ENCODE measurements at places on chromosomes 16 and 17.

GRCh38 chr17:45332989-45333701, 16.3 kb upstream of the MAP3K14 start:
- DNase-seq, result no peak

DNA sequence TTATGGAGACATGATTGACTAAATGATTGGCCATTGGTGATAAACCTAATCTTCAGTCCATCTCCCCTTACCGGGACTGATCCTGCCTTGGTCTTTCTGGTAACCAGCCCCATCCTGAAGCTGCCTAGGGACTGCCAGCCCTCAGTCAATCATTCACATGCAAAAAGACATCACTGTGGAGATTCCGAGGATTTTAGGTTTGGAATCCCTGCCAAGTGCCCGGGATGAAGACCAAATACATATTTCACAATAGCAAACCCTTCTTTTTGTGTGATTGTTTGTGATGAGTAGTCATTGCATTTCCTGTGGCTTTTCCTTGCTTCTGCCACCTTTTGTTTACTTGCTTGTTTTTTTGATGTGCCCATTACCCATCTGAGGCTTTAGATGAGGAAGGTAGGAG, 44.0 kb downstream of the EPN2 start:
- DNase-seq, result no peak

DNA sequence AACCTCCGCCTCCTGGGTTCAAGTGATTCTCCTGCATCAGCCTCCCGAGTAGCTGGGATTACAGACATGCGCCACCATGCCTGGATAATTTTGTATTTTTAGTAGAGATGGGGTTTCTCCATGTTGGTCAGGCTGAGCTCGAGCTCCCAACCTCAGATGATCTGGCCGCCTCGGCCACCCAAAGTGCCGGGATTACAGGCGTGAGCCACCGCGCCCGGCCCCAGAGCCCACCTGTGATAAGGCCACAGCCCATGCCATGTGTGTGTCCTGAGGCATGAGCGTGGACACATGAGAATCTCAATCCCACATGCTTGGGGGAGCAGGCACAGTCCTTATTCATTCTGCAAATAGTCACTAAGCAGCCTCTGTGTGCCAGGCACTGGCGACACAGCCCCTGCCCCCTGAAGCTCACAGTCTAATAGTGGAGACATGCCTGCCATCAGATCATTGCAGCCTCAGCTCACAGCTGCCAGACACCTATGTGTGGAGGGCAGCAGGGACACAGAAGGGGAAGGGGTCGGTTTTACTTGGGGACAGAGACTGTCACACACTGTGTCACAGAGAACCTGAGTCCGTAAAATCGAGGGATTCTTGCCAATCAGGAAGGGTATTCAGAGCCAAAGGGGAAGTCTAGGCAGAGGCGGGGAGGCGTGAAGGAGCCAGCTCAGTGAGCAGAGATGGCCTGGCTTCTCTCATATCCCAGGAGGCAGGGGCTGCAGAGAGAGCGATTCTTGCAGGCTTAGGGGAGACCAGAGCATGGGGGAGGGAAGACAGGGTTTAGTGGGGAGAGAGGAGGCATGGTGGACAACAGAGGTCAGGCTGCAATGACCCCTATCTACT, 9.4 kb upstream of the ABCC3 start:
- no peak for DNase-seq

DNA sequence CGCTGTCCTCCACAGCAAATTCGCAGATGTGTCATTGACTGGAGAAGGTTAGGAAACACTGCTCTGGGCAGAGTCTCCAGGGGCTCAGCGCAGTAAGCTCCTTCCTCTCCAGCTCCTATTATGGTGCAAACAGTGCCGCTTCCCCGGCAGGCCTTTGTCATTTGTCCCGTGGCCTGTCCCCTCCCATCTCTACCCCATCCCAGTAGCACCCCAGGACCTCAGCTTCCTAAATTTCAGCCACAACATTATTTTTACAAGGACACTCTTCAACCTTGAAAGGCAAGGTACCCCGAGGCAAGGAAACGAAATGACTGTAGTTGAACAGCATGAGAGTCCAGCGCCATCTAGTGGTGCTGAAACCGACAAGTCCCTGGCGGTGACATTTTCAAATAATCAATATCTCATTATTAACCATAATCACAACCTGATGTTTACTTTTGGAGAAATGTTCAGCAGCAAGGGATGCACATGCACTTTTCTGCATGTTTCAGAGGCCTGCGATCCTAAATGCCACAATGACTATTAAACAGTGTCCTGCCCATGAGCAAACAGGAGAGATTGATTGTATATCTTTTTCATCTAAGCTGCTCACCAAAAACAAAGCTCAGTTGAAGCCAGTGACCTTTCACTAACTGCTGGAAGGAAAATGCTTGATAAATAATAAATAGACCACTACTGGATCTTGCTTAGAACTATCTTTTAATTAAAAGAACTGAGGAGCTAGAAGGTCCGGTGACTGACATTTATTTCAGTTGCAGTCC, 16.5 kb downstream of the MRPS23 start:
- DNase-seq, result peak; percentile 60

- DNase-seq, result no peak
Observed at GRCh38 chr17:68019336-68019674, 16.2 kb upstream of the KPNA2 start.

DNA sequence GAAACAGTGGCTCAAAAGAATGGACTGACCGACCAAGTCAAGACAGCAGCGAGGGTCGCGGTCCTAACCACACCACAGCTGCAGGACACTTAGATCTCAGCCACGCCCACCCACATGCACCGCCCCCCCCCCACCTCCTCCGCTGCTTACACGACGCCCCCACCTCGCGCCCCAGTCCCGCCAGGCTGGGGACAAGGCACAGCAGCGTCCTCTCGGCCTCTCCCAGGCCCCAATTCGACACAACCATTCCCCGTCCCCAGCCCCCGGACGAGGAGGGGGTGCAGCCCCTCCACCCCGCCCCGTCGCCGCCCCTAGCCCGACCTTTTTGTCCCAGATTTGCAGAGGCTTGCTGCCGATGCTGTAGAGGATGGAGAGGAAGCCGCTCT, 477 bp downstream of the CFAP20 start:
- no peak for DNase-seq

GRCh38 chr16:75621170-75621477, 2.0 kb downstream of the ADAT1 start:
- DNase-seq, result no peak

DNA sequence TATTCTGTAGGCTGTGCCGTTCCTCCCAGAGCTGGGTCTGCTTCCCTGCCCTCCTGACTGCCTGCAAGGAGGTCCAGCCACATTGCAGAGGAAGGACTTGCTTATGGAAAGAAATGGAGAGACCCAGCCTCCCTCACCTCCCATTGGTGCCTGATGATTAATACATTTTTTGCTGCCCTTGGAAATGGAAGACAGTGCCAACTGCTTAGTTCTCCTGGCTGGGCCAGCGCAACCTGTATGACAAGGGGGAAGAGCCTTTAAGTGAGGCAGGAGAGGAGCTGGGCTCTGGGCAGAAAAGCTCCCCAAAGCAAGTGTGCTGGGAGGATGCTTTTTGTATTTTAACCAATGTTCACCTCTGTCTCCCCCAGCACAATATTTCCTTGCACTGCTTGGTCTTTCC, 238.5 kb downstream of the SOX9 start:
- no peak for DNase-seq

DNA sequence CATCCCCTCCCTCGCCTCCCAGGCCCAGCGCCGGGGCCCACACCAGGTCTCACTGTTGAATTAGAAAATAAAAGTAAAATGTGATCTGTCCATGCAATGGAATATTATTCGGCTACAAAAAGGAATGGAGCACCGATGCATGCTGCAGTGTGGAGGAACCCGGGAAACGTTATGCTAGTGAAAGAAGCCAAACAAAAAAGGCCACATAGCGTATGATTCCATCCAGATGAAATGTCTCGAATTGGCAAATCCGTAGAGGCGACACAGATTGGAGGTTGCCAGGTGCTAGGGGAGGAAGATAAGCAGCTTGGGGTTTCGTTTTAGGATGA, 972 bp upstream of the ADCY9 start:
- no peak for DNase-seq

GRCh38 chr16:50836121-50836621, 94.3 kb downstream of the CYLD start:
- DNase-seq, result no peak

- no peak for DNase-seq
Observed at GRCh38 chr16:9463461-9463860, 372.0 kb downstream of the HAPSTR1 start.

DNA sequence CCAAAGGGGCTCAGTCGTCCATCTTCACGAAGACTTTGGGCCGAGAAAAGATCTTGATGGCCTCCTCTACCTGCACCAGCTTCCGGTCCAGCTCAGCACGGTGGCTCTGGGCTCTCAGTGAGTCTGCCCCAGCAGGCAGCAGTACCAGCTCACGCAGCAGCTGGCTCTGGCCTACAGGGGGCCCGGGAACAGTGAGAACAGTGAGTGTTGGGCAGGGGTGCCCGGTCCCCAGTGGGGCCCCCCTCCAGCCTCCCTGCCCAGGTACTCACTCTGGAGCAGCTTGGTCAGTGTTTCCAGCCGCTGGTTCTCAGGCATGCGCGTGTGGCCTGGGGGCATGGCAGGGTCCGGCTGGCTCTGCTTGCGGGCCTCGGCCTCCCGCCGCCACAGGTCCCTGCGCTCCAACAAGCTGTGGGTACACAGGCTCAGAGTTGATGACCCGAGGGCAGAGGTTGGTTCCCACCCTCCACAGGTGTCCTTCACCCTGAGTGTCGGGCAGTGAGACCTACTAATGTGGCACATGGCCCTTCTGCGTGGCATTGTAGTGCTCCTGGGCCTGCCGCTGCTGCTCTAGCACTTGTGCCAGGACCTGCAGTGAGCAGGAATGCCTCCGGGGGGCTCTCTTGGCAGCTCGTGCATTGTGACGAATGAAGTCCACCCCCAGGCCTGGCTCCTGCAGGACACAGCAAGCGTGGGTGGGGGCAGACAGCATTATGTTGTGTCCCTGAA, 2.6 kb downstream of the PARD6A start:
- no peak for DNase-seq

- no peak for DNase-seq
Observed at GRCh38 chr16:57358527-57359095, at the start of gene CCL22. TSS of gene CCL22 (plus strand) at chr16:57358783. CDS start at chr16:57358817, 34 bp downstream.

DNA sequence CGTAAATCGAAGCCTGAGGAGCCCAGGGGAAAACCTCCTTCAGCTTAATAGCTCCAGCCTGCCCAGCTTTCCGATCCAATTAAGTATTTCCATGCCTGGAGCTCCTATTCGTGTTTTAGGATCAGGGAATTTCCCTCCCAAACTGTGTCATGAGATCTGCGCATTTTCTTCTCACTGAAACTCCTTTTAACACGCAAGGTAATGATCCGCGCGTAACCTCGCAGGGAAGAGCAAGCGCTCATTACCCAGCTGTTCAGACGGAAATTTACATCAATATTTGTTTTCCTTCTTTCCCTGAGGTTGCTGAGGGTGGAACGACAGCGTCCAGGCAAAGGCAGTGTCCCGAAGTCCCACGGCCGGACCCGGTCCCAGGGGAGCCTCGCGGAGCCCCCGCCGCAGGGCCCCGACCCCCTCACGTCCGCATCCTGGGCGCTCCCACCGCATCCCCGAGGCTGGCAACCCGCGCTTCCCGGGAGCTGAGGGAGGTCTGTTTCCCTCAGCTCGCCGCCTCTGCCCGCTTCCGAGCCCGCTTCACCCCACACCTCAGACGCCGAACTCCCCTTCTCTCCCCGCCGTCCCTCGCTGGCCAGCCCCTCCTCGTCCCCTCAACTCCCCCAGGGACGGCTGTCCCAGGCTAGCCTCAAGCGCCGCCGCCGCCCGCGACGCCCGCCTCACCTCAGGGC, 415 bp downstream of the ABCA5 start:
- DNase-seq, result no peak

DNA sequence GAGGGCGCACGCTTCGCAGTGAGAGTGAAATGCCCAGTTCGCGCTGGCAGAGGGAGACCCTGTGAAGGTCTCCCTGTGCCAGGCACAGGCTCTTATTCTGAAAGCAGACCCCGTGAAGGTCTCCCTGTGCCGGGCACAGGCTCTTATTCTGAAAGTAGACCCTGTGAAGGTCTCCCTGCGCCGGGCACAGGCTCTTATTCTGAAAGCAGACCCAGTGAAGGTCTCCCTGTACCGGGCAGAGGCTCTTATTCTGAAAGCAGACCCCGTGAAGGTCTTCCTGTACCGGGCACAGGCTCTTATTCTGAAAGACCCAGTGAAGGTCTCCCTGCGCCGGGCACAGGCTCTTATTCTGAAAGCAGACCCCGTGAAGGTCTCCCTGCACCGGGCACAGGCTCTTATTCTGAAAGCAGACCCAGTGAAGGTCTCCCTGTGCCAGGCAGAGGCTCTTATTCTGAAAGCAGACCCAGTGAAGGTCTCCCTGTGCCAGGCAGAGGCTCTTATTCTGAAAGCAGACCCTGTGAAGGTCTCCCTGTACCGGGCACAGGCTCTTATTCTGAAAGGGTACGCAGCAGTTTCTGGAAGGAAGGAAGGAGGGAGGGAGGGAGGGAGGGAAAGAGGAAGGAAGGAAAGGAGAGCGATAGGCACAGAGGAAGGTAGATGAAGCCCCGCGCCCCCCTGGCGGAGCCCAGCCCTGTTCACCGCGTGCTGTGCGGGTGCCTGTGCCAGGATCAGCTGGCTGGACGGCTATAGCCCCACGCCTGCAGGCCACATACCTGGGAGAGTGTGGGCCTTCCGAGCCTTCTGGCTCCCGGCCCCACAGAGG, 55.3 kb downstream of the WDR45B start:
- peak; percentile 26 for DNase-seq

DNA sequence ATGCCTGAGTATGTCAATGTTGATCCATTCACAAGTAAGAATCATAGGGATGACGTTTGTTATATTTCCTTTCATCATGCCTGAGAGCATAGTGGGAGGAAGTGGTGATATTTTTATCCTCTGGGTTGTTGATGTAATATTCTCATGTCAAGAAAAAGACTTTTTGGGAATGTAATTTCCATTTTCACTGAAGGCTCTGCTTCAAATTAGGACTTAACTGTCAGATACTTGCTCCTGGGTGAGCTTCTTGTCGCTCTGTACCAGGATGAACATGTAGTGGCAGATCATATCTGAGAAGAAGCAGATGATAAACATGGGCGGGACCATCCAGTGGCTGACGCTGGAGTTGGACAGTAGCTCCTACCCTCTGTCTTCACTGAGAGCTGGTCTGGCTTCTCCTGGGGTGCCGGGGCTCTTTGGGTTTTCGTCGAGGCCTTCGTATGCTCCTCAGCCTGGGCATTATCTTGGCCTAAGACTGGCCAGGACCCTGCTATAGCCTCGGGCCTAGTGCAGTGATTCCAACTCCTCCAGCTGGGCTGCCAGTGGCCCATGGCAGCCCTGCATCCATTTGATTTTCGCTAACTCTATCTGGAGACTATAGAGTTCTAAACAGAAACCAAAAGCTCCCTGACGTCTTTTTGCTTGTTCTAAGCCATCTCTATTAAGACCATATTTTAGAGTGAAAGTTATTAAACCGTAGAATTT, 19.7 kb downstream of the CYB5B start:
- no peak for DNase-seq
